GM10248 (cell line): ENCODE measurements at places on chromosomes 2 and 18.

DNA sequence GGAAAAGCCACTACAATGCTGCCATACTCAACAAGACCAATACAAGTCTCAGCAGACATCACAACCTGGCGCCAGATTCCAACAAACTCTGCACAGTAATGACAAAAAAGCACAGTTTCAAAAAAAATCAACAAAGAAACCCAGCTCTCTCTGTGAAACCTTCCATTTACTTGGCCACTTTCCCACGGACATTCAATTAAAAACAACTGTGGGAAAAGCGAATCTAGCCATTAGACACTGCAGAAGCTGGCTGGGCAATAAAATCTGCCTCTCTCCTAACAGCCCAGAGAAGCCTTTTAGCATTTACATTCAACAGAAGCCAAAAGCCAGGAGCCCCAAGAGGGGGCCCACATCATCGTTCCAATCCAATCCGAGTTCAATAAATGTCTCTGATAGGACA lies 128.9 kb downstream of the HDAC4 start:
- DNase-seq: no peak

DNA sequence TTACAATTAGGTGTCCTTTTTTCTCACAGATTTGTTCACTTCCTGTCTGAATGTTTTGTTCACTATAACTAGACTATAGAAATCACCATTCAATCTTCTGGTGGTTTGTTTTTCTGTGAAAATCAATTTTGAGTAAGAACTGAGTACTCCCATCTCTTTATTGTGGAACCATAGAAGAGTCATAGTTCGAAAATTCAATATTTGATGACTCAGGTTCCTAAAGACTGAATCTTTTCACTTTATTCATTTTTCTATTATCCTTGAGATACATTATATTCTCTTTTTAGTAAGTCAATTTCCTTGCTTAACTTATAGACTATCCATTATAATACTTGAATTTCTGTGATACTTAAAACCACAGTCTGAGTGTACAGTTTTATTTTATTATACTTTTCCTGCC lies 49.3 kb upstream of the KCNH7 start:
- no peak for DNase-seq

GRCh38 chr2:220275454-220275853 lies 648.0 kb downstream of the SLC4A3 start:
- DNase-seq: no peak

DNA sequence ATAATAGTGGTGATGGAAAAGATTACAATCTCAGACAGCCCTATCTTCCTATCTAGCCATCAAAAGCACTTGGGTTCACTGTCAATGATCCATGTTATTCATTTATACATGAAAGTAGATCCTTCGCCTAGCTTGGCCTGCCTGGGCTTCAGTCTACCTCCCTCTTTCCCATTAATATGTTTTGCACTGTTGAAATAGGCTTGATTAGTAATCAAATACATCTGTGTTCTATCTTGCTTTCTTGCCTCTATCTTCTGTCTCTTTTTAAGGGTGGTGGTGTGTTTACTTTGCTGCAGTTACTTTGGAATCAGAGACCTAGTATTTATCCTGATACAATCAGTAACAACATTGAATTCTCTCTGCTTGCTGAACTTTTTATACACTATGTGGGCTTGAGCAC lies 521.2 kb downstream of the TNS1 start:
- DNase-seq: no peak

GRCh38 chr2:127578411-127578810 lies 42.9 kb downstream of the MYO7B start:
- no peak for DNase-seq

DNA sequence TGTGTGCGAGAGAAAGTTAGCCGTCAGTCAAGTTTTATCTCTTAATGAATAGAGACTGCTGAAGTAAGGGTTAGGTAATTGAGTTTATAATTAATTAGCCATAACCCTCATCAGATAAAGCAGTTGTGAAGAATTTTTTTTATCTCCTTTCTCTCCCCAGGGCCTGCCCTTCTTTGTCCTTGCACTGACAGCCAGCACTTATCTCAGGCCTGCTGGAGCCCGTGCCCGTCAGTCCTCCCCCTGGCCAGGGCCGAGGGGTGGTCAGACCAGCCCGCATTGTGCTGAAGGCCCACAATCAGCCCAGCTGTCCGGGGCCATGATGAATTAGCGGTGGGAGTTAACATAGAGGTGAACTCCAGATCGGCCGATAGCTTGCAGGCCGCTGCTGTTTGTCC lies 315.7 kb downstream of the GBX2 start:
- no peak for DNase-seq

- no peak for DNase-seq
Observed at GRCh38 chr2:241692448-241692847, 5.8 kb upstream of the DTYMK start.

DNA sequence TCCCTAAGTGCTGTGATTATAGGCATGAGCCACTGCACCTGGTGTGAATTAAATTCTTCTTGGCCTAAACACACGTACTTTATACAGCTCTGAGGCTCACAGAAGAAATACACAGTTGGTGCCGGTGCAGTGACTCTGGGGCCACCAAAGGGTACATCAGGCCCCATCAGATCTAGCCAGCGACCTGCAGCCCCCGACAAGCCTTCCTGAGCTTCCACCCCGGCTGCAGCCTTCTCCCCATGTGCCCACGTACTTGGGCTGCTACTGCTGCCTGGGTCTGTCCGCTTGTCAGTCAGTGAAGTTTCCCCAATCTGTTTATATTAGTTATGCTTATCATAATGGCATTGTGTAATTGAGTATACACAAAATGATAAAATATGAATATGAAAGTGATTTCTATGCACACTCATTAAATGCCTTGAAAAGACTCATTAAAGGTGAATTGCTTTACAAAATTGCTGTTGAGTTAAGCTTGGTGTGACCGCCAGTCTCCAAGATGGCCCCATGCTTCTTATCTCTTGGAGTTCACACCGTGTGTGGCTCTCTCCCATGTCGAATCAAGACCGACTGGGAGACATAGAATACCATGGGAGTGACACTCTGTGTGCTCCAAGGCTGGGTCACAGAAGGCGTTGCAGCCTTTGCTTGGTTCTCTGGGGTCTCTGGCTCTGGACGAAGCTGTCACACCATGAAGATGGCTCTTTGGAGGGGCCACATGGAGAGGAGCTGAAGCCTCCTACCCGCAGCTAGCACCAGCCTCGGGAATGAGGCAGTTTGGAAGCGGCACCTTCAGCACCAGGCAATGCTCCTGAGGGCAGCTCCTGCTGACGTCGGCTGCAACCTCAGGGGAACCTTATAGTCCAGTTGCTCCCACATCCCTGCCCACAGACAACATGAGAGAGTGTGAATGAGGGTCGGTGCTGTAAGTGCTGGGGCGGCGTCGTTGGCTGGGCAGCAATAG lies 29.2 kb upstream of the HPCAL1 start:
- DNase-seq: no peak

- DNase-seq: no peak
Observed at GRCh38 chr2:168574856-168575630, 119.0 kb downstream of the CERS6 start.

- no peak for DNase-seq
Observed at GRCh38 chr2:24410976-24411375, 50.6 kb upstream of the ITSN2 start.

- no peak for DNase-seq
Observed at GRCh38 chr2:152472481-152472887, 137.5 kb downstream of the FMNL2 start.

GRCh38 chr2:176093145-176093897 lies 800 bp downstream of the HOXD13 start:
- DNase-seq: no peak

DNA sequence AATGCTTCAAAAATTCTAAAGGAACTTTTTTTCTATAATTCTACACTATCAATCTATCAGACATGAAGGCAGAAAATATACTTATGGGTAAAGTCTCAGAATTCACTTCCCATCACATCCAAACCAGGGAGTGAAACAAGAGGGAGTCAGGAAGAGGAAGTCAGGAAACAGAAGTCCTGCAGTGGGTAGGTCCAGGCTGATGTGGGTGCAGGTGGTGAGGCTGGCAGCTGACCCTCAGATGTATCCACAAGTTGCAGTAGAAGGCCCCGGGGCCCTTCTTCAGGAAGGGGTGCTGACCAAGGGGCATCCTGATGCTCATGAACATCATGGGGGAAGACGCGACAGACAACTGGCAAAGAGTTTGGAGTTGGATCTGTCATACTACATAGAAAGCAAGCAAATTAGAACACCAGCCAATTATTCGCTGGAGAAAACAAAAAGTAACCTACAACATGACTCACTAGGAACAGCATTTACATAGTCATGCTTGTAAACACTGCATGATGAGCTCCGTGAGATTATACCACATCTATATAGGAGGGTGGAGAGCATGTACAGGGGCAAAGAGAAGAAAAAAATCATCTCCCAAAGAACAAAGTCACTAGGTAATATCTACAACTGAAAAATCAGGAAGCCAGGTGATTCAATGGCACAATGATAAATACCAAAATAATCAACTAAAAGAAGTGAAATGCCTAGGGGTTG lies 4.2 kb downstream of the UXS1 start:
- no peak for DNase-seq

DNA sequence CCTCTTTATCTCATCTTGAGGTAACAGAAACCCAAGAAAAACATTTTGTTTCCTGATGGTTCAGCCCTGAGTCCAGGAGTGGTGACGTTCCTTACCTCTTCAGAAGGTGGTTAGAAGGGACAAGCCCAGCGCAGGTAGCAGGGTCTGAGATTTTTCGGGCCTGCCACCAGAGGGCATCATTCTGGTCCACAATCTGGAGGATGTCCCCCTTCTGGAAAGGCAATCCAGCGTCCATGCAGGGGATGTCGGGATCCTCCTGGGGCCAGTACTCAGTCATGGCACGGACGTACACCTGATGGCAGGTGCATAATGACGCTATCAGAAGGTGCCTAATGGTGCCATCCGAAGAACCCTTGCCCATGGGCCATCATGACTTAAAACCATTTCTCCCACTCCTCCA lies 17.7 kb downstream of the MPP4 start:
- peak; percentile 37 for DNase-seq

GRCh38 chr2:27857417-27858172 lies 32.6 kb downstream of the RBKS start:
- DNase-seq: no peak

GRCh38 chr2:139296672-139297209 lies 516.6 kb upstream of the NXPH2 start:
- DNase-seq: no peak

DNA sequence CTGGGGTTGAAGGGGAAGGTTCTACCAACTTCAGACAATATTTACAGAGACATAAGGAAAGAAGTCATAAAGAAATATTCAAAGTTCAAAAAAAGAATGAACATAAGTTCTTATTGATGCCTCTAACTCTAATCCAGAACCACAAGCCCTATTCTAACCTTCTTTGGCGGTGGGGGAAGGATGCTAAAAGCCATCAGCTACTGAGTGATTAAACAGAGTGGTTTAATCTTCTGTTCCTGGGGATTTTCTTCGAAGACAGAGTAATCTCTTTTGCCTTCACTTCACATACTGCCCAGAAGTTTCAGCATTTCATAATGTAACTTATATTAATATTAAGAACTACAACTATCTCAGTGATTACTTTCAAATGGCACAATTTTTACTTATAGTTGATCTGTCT lies 51.2 kb upstream of the TXNDC2 start:
- DNase-seq: no peak

- DNase-seq: no peak
Observed at GRCh38 chr2:67532387-67532786, 135.3 kb downstream of the ETAA1 start.
